T-helper 17 cell (primary cell): ENCODE measurements at places on chromosomes 4 and X. TPM values are rescaled to one million over a fixed set of nuclear protein-coding genes. Genes with fewer than 3 reads are reported as not detected.
A peak's percentile ranks its signal among the peaks of the same experiment; 100 is the strongest.

- peak overlapping the region; percentile 86 for H3K27ac ChIP-seq
- DNase-seq = no peak
- H3K27me3 ChIP-seq = no peaks in the 10 kb centered on the region
- H3K36me3 ChIP-seq = peaks cover 14% of the 10 kb centered on the region
- H3K4me1 ChIP-seq = peaks cover 28% of the 10 kb centered on the region
- no peak overlapping the region for H3K4me3 ChIP-seq
These were observed 24.5 kb downstream of the GIMD1 start for GRCh38 chr4:106343865-106344646.

Gene PAGE1
- total RNA-seq = not detected

GRCh38 chrX:29926056-29926455 is 289.3 kb upstream of the MAGEB2 start:
- no peaks in the 10 kb centered on the region for H3K27me3 ChIP-seq
- H3K4me3 ChIP-seq = no peak overlapping the region
- DNase-seq = no peak
- no peaks in the 10 kb centered on the region for H3K36me3 ChIP-seq
- no peaks in the 10 kb centered on the region for H3K4me1 ChIP-seq
- H3K27ac ChIP-seq = no peak overlapping the region

DNA sequence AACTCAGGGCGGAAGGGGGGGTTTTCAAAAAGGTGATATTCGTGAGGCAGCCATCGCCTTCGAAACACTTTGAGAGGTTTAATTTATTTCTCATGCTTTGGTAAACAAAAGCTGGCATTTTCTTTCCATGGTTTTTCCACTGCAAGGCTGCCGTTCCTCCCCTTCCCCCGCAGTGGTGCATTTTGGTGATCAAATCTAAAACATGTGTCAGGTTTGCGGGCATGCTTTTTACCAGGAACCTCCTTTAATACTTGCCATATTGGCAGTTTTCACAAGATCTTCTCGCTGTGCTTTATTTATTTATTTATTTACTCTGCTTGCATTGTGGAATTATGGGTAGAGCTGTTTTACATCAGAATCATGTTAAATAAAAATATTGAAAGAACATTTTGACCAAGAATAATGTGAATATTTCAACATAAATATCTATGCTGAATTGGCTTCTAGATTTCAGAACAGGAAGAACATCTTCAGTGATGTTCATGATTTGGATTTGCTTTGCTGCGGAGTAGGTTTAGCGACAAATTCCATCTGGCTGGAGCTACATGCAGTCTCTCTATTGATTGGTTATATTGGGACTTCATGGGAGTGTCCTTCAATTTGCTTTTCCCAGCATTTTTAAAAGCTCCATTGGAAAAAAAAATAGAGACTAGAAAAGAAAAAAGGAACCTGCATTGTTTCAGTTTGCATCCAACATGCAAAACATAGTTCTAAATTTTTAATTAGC is 54.4 kb downstream of the STOX2 start:
- no peaks in the 10 kb centered on the region for H3K36me3 ChIP-seq
- no peak overlapping the region for H3K27ac ChIP-seq
- H3K4me3 ChIP-seq = no peak overlapping the region

- peak overlapping the region; percentile 25 for H3K4me3 ChIP-seq
- H3K27me3 ChIP-seq = no peaks in the 10 kb centered on the region
- H3K36me3 ChIP-seq = no peaks in the 10 kb centered on the region
- H3K4me1 ChIP-seq = no peaks in the 10 kb centered on the region
These were observed 340.7 kb downstream of the RAB28 start for GRCh38 chr4:13143222-13144070.

Gene SUPT20HL2
- not detected for total RNA-seq

Gene CEP44
- 21.4 TPM for total RNA-seq

DNA sequence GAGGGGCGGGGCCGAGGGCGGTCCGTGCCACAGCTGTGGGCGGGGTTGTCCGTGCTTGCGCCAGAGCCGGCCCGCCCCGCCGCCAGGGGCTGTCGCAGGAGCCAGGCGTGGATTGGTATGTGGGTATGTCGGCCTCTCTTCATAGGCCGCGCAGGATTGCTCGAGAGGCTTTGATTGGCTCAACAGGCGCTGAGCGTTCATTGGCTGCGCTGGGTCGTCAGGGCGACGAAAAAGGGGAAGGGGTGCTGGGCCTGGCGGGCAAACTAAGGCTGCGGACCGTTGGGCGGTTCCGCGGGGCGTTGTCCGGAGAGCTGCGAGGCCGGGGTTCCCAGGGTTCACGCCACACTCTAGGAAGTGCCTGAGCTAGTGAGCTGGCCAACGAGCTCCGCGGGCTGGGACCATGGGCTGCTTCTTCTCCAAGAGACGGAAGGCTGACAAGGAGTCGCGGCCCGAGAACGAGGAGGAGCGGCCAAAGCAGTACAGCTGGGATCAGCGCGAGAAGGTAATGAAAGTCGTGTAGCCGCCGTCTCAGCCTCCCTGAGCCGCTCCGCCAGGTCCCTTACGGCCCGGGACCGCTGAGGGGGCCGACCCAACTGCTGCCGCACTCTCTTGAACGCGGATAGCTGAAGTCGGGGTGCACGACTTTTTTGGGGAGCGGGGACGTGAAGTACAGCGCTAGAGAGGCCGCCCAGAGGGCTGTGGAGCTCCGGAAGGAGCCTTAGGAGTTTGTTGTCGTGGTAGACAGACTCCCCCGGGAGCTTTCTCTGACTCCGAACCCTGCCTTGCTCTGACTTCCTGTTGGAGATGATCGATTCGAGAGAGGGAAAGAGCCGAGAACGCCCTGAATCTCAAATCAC is at the start of gene RP2:
TSS of gene RP2 (plus strand) at position 343 of the 857 bp plus-strand sequence. CDS start at position 401, 58 bp downstream.
- peaks cover 4% of the 10 kb centered on the region for H3K4me1 ChIP-seq
- peak within 1 kb of the TSS; percentile 97 for H3K27ac ChIP-seq
- peak within 1 kb of the TSS; percentile 98 for H3K4me3 ChIP-seq

Gene GPR50
- total RNA-seq = not detected

Gene DCHS2
- 0.12 TPM for total RNA-seq

Gene SHOX
- total RNA-seq = not detected

- DNase-seq = peak; percentile 8
- peaks cover 46% of the 10 kb centered on the region for H3K27me3 ChIP-seq
- H3K27ac ChIP-seq = no peak overlapping the region
These were observed 81.9 kb upstream of the QRFPR start for GRCh38 chr4:121462660-121463261.

Gene AADAT
- not detected for total RNA-seq

DNA sequence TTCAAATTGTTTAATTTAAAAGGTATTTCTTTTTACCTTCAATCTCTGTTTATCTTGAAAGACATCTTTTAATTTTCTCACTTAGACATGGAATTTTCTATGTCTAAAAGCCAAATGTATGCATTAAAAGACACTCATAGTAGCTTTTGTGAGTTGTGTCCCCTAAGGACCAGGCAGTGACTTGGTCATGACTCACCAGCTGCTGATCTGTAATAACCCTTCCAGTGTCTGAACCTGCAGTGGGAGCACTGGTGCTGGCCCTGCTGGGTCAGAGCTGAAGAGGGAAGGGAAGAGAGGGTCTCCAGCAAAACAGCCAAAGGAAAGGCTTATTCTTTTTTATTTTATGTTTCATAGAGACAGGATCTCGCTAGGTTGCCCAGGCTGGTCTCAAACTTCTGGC is 31.1 kb upstream of the SH3D19 start:
- DNase-seq = no peak
- no peak overlapping the region for H3K27ac ChIP-seq
- peaks cover 2% of the 10 kb centered on the region for H3K4me1 ChIP-seq
- H3K4me3 ChIP-seq = no peak overlapping the region

DNA sequence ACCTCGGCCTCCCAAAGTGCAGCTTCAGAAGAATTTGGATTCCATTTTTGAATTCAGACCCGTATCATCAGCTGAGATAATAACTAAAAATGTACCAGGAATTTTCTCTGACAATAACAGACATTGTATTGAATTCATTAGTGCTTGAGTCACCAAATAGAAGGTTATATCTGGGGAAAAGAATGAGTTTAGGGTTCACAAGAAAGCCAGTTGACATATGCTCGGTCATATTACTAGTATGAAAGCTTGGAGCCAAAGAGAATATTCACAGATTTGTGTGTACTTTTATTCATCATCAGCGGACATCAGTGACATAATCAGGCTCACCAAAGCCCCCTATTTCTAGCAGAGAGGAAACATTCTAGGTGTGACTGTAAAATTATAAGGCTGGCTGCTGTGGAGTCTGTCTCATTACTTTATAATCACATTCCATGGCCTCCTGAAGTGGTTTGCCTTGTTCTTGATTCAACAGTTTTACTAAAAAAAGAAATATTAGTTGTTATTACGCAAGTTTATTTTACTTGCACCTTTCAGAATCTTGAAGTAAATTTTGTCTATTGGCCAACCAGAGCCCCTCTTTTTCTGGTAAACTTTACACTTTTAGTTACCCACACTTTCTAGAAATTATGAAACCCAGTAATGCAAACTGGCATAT is 14.6 kb upstream of the DCTD start:
- H3K4me3 ChIP-seq = no peak overlapping the region
- peaks cover 5% of the 10 kb centered on the region for H3K4me1 ChIP-seq
- DNase-seq = no peak
- peaks cover 17% of the 10 kb centered on the region for H3K27me3 ChIP-seq
- H3K27ac ChIP-seq = no peak overlapping the region

- no peak overlapping the region for H3K4me3 ChIP-seq
- no peak for DNase-seq
- no peaks in the 10 kb centered on the region for H3K4me1 ChIP-seq
- no peaks in the 10 kb centered on the region for H3K27me3 ChIP-seq
These were observed 10.7 kb upstream of the PDHA1 start for GRCh38 chrX:19332983-19333382.

Gene SERTM2
- not detected for total RNA-seq

Gene UGT2B11
- total RNA-seq = not detected

DNA sequence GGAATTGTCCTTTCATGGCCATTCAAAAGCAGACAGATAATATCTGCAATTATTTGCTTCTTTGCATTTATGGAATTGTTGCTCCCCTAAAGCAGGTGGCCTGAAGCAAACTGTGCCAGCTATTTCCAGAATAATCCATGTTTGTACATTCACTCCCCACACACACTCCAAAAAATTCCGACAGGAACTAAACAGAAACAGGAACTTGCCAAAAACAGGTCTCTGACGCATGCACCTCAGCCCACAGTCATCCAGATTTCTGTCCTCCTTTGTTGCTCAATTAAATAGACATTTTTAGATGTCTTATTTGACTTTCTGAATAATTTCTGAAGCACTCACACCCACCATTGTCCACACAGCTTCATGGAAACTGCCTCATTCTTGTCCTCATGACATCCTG is 71.5 kb upstream of the EDNRA start:
- H3K4me1 ChIP-seq = no peaks in the 10 kb centered on the region
- no peak overlapping the region for H3K27ac ChIP-seq
- no peak for DNase-seq
- no peak overlapping the region for H3K4me3 ChIP-seq
- H3K27me3 ChIP-seq = no peaks in the 10 kb centered on the region

Gene ZMYM3
- total RNA-seq = 18.1 TPM

DNA sequence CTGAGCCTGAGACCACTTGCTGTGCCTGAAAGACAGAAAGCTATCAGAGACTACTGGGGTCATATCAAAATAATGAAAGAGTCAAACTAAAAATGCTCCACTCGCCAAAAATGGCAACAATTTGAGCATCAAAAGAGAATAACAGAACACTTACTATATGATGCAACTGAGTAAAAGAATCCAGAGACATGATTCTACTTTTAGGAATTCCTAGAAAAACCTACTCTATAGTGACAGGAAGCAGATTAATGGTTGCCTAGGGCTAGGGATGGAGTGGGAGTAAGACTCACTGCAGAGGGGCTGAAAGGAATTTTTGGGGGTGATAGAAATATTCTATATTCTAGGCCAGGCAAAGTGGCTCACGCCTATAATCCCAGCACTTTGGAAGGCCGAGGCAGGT is 29.4 kb upstream of the SLAIN2 start:
- H3K4me3 ChIP-seq = no peak overlapping the region
- H3K4me1 ChIP-seq = peaks cover 2% of the 10 kb centered on the region
- no peaks in the 10 kb centered on the region for H3K27me3 ChIP-seq
- no peaks in the 10 kb centered on the region for H3K36me3 ChIP-seq
- no peak overlapping the region for H3K27ac ChIP-seq

Gene PTPN13
- total RNA-seq = 49.5 TPM

GRCh38 chr4:5489260-5489659 is 219.1 kb downstream of the EVC2 start:
- no peaks in the 10 kb centered on the region for H3K4me1 ChIP-seq
- no peak overlapping the region for H3K4me3 ChIP-seq
- H3K27ac ChIP-seq = no peak overlapping the region
- no peak for DNase-seq
- peaks cover 2% of the 10 kb centered on the region for H3K36me3 ChIP-seq

DNA sequence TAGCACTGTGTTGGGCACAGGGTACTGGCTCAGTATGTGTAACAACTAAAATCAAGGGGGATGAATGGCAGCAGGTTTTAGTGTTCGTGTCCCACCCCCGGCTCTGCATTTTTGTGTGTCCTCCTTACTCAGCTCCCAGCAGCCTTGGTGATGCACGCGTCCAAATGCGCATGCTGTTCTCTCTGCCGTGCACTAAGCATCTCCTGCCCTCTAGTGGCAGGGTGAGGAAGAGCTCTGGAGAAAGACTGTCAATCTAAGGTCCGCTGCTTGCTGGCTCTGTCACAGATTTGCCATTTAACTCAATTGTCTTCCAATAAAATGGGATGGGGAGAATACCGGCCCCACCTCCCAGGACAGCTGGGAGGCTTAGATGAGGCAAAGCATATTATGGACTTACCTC is 61.4 kb downstream of the WFS1 start:
- peaks cover 3% of the 10 kb centered on the region for H3K4me1 ChIP-seq
- H3K36me3 ChIP-seq = no peaks in the 10 kb centered on the region
- H3K27ac ChIP-seq = no peak overlapping the region
- H3K4me3 ChIP-seq = no peak overlapping the region

Gene GRIA2
- not detected for total RNA-seq

- DNase-seq = no peak
- H3K36me3 ChIP-seq = peaks cover 2% of the 10 kb centered on the region
- H3K27me3 ChIP-seq = no peaks in the 10 kb centered on the region
- no peak overlapping the region for H3K27ac ChIP-seq
These were observed 30.6 kb downstream of the HSD17B11 start for GRCh38 chr4:87360338-87360935.

Gene MSX1
- not detected for total RNA-seq

DNA sequence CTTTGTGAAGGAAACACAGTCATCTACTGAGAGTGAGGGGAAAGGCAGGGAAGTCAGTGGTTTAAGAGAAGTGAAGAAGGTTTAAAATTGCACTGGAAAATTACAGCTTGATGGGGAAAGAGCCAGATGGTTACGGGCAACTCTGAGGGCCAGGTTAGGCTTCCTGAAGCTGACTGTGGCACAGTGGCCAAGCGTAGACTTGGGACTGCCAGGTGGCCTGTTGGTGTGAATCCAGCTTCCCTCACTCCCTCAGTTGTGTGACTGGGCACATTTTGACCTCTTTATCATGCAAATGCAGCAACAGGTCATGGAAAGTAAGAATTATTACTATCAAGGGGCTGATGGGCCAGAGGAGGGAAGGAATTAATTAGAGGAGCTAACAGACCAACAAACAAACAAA is 390.1 kb downstream of the UNC5C start:
- DNase-seq = no peak
- H3K36me3 ChIP-seq = no peaks in the 10 kb centered on the region
- H3K4me1 ChIP-seq = peaks cover 12% of the 10 kb centered on the region
- no peak overlapping the region for H3K4me3 ChIP-seq

GRCh38 chr4:41525129-41525528 is 12.8 kb upstream of the LIMCH1 start:
- no peak overlapping the region for H3K27ac ChIP-seq
- DNase-seq = no peak
- H3K4me1 ChIP-seq = no peaks in the 10 kb centered on the region

- H3K27me3 ChIP-seq = no peaks in the 10 kb centered on the region
- no peak overlapping the region for H3K4me3 ChIP-seq
- no peaks in the 10 kb centered on the region for H3K36me3 ChIP-seq
- H3K27ac ChIP-seq = no peak overlapping the region
These were observed 330.3 kb downstream of the BCOR start for GRCh38 chrX:39767446-39767845.

Gene TRIML2
- total RNA-seq = not detected
